Psoas muscle (tissue), 8 donors: ENCODE measurements at places on chromosomes 2 and 18. TPM values are rescaled to one million over a fixed set of nuclear protein-coding genes. Genes with fewer than 3 reads are reported as not detected.

Gene HOXD11
- total RNA-seq: not detected

GRCh38 chr2:207768168-207768865 is 1.4 kb downstream of the FZD5 start:
- peak; percentile 54 for DNase-seq

GRCh38 chr2:128597121-128597762 is 278.6 kb upstream of the HS6ST1 start:
- no peak for DNase-seq

DNA sequence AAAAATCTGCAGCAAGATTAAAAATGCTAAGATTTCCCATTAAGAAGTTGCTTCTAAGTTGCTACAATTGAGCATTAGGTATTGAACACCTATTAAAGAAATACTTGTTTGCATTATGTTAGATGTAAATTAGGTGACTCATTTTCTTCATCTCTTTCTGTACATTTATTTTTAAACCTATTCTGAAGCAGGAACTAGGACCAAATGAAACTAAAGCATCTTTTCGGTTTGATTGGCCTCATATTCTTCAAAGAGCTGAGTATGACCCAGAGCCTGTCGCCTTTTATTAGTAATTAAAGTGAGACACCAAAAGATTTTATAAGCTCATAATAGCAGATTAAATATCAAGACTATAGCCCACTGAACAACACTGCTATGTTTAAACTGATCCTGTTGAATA is 83.4 kb upstream of the ZEB2 start:
- DNase-seq: no peak

GRCh38 chr2:44164617-44165016 is 4.1 kb upstream of the PPM1B start:
- DNase-seq: no peak

Gene NGEF
- total RNA-seq: 0.51 TPM

GRCh38 chr18:22765896-22766295 is 167.2 kb upstream of the RBBP8 start:
- no peak for DNase-seq

- DNase-seq: no peak
Observed at GRCh38 chr2:114049826-114050225, 159.9 kb downstream of the ACTR3 start.

DNA sequence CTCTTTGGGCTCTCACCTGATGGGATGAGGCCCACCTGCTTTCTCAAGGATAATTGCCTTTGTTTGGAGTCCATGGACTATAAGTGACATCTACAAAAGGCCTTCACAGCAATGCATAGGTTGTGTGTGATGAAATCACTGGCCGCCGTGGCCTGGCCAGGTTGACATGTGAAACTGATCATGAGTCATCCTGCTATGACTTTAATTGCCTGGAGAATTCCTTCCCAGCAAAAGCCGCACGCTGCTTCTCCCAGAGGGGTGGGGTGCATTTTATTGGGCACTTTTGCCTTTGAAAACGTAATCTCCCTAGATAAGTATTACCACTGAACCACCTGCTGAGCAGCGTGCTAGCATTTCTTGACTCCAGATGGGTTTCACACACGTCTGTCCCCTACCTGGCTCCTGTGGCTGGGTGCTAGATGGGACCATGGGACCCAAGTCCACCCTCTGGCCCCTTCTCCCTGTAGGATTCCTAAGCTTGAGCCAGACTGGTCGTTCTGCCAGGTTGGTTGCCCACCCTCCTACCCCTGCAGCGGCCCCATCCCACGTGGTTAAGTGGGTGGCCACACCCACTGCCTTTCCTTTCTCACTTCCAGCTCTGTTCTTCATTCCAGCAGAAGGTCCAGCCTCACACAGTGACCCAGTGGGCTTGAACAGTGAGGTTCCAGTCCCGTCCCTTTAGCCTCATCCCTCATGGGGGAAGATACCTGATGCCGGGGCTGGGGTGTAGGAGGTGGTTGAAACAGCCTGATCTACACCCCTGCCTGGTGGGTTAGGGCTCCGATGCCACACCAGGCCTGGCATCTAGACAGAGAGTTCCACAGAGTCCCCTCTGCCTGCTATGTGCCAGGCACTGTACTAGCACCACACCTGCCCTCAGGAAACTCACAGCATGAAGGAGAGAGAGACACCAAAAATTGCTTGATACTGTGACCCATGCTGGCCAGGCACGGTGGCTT is 89.6 kb downstream of the GBX2 start:
- DNase-seq: no peak

DNA sequence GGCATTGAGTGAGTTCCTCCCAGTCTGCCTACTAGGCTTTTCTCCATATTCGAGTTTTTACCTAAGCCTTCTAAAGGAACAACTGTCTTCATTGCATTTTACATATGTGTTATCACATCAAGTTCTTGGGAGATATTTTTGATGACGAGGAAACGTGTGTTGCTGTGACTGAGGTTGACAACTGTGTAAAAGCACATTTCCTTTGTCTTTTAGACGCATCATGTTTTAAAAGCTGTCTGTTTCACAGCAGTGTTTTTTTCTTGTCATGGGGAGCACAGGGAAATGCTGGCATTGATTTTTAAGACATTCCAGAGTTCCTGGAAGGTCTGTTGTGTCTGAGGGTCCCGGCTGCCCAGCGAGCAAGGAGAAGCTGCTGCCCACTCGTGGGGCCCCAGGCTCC is 381.8 kb downstream of the DCDC2C start:
- no peak for DNase-seq

GRCh38 chr2:214569419-214570035 is 158.7 kb downstream of the VWC2L start:
- DNase-seq: no peak

GRCh38 chr2:84874381-84875212 is 6.3 kb downstream of the TRABD2A start:
- DNase-seq: no peak

DNA sequence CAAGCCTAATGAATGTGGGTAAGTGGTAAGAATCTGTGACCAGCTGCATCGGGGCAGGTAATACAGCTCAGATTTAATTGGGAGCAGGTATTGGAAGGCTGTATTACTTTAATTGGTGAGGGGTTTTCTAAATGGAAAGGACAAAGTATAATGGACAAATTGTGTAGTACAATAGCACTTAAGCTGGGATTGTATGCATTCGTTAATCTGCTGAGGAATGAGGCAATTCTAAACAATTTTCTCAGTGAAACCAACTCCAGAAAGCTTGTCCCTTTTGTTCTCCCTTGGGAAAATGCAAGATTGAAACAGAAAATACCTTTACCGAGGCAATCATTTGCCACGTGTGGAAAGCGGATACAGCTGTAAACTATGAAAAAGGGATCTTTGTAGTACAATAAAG is 801.6 kb upstream of the POU3F3 start:
- DNase-seq: no peak

Gene KIF5C
- total RNA-seq: 1.1 TPM

DNA sequence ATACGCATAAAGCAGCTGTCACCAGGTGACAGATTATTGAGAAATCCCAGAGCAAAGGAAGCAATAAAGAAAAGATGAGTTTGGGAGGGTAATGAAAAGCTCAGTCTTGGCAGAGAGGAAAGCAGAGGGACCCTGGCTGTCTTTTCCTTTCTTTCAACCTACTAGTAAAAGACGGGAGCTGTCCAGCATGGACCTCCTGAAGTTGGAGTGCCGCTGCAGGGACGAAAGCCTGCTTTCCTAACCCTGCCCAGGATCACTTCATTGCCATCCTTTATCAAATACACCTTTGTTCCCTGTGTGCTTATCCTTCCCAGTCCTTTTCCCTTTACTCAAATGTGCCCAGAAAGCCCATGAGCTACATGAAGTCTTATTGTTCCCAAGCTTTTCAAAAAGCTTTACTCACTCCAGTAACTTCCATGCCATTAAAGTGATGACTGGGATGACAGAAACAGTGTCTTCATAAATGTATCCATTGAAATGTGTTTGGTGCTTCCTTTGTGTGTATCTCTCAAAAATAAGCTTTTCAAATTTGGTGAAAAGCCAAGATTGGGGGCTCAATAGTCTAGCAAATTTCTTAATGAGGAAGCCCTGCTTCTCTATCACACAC is 3.7 kb upstream of the SPR start:
- no peak for DNase-seq

Gene SPP2
- not detected for total RNA-seq

DNA sequence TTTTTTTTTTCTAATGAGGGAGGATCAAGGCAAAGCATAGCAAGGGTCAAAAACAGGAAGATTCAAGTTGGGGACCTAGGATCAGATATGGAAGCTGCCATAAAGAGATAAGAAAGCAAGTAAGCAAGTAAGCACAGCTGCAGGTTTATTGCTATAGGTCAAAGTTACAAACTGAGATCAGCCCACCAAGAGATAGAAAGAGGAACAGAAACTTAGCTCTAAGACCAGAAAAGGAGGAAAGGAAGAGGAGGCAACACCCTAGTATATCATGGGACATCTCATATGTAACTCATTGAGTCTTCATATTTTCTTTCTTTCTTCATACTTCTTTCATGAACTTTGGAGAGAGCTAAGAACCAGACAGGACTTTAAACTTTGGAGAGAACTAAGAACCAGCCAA is 295.9 kb upstream of the CRIM1 start:
- no peak for DNase-seq

Gene RUFY4
- not detected for total RNA-seq

DNA sequence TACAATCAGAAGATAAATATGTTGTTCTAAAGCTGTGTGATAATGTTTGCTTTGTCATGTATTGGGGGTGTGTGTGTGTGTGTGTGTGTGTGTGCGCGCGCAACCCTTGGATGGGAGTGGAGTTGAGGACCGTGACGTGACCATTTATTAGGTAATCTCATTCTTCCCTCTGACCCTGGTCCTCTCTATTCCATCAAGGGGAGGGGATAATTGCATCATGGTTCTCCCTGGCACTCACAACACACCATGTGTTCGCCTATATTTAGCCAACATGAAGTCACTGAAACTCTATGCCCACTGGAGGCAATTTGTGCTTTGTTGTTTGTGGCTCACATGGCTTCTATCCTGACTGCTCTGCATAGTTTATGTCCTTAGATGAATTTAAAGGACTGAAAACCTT is 79.8 kb upstream of the LRPPRC start:
- peak; percentile 70 for DNase-seq

GRCh38 chr2:176078541-176079284 is 5.0 kb downstream of the EVX2 start:
- no peak for DNase-seq

GRCh38 chr2:74843899-74844298 is 10.0 kb downstream of the HK2 start:
- no peak for DNase-seq

DNA sequence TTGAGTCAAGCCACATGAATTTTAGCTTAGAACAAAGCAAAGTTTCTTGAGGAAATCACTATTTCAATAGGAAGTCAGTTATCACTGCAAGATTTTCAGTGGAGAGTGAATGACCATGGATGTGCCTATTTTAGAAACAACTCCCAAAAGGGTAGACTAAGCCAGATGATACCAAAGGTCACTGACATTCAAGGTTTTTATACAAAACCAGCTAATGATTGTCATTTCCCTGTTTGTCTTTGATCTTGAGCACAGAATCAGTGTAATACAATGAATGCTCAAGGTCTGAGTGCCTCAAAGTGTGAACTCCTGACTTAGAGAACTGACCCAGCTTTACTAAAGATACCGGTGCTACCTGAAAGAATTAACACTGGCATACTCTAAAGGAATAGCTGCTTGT is 60.5 kb downstream of the CDH2 start:
- DNase-seq: no peak

GRCh38 chr2:219183151-219183772 is 5.2 kb downstream of the RETREG2 start:
- no peak for DNase-seq

GRCh38 chr2:55017880-55018279 is 32.4 kb downstream of the RTN4 start:
- DNase-seq: no peak

DNA sequence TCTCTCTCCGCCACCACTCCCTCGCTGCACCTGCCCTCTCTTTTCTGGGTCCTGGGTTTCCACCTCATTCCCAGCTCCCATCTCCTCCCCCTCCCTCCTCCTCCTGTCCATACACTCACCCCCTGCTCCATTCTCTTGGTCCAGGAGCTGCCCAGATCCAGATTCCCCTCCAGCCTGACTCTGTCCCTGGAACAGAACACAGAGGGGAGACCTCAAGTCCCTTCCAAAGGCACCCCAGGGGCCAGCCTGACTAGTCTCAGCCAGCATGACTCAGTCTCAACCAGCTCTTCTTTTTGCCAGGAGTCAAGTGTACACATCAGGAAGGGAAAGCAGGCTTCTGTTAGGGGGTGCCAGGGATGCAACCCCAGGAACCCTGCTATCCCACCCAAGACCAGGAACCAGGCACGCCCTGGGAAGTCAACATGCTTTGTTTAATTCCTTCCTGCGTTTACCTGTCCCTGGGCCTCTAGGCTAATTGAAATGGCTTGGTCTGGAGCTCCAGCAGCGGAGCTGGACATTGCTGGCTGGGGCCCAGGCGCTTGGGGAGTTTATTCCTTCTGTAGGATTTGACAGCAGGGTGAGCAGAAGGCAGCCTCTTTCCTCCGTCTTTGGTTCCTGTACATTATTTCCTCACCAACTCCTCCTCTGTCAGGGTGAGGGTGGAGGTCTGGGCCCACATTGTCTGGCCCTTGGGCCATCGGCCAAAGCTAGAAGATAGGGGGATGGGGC is 28.4 kb upstream of the SELENOI start:
- no peak for DNase-seq
